GM12892 (cell line): ENCODE measurements at places on chromosomes 12 and 14.
A peak's percentile ranks its signal among the peaks of the same experiment; 100 is the strongest.

DNA sequence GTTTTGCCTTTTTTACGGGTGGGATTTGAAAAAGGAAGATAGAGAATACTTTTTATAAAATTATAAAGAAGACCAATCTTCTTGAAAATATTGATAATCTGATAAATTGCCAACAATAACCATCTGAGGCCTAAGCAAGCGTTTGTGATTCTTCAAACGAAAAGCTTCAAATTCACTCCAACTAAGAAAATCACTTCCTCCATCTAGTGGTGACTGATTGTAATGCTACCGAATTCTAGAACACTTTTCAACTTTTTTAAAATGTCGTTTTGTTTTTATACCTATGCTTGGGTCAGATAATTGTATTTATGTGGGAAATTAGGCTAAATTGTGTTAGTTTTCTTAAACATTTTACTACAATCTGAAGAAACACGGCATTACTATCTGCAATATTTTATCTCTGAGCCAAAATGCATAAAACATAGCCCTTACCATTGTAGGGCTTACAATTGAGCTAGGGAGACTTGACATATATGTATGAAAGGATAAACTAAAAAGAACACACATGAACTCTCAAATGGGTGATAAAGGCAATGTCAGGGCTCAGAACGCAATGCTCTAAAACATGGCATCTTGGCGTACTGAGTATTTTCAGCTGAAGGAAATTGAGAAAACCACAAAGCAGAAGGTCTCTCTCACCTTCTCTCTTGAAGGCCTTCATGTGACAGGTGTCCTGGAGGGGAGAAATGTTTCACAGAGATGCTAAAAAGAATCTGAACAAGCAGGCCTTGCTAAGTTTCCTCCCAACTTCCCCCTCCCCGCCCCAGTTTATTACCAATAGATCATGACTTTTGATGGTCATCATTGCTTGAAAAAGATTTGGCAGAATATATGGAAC is 36.8 kb upstream of the G2E3 start:
- DNase-seq, result no peak

GRCh38 chr14:97692084-97692483 is 894.9 kb downstream of the VRK1 start:
- DNase-seq, result no peak

GRCh38 chr14:33567023-33567728 is 383.7 kb downstream of the EGLN3 start:
- no peak for DNase-seq

DNA sequence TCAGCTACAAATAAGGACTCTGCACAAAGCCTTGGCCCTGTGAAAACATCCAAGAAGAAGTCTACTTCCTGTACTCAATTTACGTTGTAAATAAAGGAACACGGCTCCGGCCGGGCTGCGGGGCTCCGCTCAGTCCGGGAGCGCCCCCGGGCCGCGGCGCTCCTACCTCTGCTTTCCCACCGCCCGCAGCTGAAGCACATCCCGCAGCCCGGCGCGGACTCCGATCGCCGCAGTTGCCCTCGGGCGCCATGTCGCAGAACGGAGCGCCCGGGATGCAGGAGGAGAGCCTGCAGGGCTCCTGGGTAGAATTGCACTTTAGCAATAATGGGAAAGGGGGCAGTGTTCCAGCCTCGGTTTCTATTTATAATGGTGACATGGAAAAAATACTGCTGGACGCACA is 502.3 kb upstream of the FOXG1 start:
- DNase-seq, result no peak

DNA sequence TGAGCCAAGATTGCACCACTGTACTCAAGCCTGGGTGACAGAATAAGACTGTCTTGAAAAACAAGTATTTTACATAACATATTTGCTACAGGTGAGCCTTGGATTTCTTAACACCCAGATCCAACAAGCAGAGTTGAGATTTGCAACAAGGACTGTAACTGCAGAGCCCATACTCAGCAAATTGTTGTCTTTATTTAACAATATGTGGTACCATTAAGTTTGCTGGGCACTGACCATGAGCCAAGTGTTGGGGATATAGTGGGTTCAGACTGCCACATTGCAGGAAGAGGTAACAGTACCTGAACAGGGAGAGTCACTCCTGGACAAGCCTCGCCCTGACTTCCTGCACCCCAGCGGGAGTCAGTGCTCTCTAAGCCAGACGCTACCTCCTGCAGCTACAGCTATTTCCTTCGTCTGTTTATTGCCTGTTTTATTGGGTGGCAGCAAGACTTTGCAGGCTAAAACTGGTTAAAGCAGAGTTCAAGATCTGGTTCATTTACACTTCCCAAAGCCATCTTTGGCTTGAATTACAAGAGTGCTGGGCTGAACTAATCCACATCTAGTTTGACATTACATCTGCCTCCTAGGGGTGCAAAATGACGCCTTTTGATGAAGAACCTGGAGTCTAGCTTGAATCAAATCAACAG is 12.5 kb downstream of the AHSA1 start:
- no peak for DNase-seq

GRCh38 chr12:116299665-116300328 is 22.3 kb upstream of the MED13L start:
- no peak for DNase-seq

- no peak for DNase-seq
These were observed 99.4 kb downstream of the CRADD start for GRCh38 chr12:93776581-93777018.

- DNase-seq, result no peak
These were observed 97.9 kb downstream of the ARMH4 start for GRCh38 chr14:58054100-58054499.

GRCh38 chr12:118271183-118271582 is 101.5 kb downstream of the TAOK3 start:
- no peak for DNase-seq

- DNase-seq, result no peak
These were observed 1081.0 kb downstream of the VRK1 start for GRCh38 chr14:97878206-97878605.

DNA sequence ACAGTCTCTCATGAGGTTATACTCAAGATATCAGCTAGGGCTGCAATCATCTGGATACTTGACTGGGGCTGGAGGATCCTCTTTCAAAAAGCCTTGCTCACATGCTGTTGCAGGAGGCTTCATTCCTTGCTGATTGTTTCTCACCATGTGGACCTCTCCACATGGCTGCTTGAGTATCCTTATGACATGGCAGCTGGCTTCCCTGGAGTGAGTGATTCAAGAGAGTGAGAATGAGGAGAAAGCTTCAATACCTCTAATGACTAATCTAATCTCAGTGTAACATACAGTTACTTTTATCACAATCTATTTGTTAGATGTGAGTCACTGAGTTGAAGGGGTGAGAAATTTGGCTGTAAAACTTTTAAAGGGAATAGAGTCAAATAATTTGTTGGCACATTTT is 14.4 kb upstream of the SDR39U1 start:
- no peak for DNase-seq

GRCh38 chr14:73461478-73462047 is 3.2 kb upstream of the NUMB start:
- no peak for DNase-seq

DNA sequence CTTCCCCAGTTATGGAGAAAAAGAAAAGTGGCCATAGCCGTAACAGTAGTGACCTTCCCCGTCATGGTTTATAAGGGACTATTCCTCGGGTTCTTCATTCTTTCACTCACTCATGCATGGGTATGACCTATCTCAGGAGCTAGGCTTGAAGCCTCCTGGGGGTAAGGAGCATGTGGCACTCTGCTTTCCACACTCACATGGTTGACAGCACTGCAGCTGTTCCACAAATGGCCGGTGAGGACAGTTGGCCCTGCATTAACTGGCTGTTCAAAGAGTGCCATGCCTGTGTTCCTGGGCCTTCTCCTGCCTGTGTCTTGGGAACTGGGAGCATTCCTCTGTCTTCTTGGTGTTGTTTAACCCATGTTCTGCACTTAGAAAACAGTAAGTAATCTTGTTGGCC is 66.2 kb upstream of the PNMA1 start:
- DNase-seq, result no peak

GRCh38 chr12:76084863-76085519 is 506 bp upstream of the NAP1L1 start:
- peak; percentile 25 for DNase-seq

DNA sequence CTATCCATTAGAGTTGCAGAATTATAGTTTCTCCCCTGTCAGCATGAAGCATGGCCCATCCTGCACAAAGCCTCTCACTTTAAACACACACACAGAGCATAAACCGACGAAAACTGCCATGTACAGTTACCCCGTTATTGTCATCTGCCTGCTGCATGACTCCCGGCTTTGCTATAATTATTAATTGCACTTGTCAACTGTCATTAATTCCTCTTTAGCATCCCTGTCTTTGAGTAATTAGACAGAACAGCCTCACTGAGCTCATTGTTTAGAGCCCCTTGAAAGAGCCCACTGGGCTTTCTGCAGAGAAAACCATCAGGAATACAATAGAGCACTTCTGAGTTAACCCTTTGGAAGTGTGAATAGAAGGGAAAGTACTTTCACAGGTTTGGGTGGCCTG is 307.2 kb upstream of the SOX5 start:
- DNase-seq, result no peak

GRCh38 chr12:85755760-85756159 is 80.4 kb downstream of the RASSF9 start:
- DNase-seq, result no peak

DNA sequence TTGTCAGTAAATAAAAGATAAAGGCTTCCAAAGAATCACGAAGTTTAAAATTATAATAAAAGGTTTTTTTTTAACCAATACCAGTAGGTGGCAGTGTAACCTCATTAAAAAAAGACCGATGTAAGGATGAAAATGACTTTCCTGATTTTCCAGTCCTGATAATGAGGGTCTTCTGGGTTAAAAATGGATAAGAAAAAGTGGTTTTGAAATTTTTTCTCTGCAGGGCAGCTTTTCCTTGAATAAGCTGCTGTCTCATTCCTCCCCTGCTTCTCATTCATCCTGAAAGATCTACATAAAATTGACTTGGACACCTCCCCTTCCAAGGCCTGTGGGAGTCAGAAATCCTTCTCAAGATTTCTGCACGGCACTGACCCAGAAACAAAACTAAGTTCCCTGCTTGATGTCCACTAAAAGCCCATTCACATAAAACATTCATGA is 58.9 kb upstream of the FBXO33 start:
- DNase-seq, result no peak

GRCh38 chr12:5335069-5335468 is 96.8 kb upstream of the NTF3 start:
- DNase-seq, result no peak

DNA sequence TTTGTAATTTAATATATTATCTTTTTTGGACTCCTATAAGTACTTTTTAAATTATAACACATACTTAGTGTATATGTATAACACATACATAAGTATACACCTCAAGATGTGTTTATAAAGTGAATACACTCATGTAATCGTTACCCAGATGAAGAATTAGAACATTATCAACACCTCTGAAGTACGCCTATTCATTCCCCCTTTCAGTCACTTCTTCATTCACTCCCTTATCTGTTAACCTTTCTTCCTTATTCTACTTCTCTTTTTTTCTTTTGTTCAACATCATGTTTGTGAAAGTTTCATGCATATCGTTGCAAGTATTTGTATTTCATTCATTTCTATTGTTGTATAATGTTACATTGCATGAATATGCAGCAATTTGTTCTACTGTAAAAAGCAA is 98.5 kb downstream of the ARID2 start:
- no peak for DNase-seq

- no peak for DNase-seq
These were observed 68.3 kb upstream of the AMN start for GRCh38 chr14:102854091-102854703.
